GM03348 (cell line): ENCODE measurements at places on chromosomes 12 and 14.

GRCh38 chr14:90652626-90653025, 163.6 kb downstream of the TTC7B start:
- DNase-seq = no peak

DNA sequence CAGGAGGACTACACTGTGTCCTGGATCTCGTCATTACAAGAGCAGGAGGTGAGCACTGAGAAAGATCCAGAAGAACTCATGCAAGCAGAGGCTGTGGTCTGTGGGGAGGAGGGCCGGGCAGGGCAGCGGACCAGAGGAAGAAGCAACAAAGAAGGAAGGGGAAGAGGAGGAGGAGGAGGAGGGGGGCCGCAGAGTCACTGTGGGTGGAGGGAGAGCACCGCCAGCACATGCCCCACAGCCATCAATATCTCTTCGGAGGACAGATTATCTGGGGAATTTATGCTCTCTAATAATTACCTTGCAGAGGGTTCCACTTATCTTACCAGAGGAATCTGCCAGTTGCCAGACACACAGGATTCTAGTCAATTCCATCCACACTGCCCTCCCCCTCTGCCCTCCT, 105.6 kb downstream of the DPF3 start:
- no peak for DNase-seq

GRCh38 chr14:25837551-25837965, 760.3 kb downstream of the NOVA1 start:
- DNase-seq = no peak

DNA sequence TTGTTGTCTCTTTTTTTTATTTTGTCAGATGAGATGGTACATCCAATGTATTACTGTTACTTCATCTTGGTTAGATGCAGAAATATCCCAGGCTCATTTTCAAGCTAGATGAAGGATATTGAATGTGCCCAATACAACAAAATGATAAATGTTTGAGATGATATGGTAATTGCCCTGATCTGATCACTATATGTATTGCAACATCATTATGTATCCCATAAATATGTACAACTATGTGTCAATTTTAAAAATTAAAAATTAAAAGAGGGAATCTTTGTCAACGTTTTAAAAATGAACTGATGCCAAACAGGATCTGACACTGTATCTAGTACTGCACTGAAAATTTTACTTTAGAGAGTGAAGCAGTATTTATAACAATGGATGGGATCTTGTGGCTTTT, 78.5 kb downstream of the PPM1H start:
- no peak for DNase-seq

DNA sequence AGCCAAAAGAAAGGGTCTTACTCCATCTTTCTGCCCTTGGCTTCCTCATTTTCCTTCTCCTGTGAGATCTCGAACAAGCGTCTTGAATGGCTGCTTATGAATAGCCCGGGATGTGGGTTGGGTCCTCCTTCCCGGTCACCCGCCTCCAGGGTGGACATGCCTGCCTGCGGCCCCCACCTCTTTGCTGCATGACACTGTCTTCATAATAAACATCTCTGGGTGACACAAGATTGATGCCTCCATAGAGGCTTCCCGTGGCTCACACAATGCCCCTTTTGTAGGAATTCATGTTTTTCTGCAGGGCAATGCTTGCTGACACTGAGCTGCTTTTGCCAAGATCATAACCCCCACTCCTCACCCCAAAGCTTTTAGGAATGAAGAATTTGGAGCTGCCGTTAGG, 125.9 kb downstream of the ZNF664 start:
- DNase-seq = no peak
